ENCODE measurements at places on chromosomes 11 and 22.

GRCh38 chr22:46620588-46621242 is 529 bp downstream of the GRAMD4 start:
- no peak for DNase-seq

GRCh38 chr11:83680321-83680720 is 394.2 kb upstream of the CCDC90B start:
- no peak for DNase-seq

DNA sequence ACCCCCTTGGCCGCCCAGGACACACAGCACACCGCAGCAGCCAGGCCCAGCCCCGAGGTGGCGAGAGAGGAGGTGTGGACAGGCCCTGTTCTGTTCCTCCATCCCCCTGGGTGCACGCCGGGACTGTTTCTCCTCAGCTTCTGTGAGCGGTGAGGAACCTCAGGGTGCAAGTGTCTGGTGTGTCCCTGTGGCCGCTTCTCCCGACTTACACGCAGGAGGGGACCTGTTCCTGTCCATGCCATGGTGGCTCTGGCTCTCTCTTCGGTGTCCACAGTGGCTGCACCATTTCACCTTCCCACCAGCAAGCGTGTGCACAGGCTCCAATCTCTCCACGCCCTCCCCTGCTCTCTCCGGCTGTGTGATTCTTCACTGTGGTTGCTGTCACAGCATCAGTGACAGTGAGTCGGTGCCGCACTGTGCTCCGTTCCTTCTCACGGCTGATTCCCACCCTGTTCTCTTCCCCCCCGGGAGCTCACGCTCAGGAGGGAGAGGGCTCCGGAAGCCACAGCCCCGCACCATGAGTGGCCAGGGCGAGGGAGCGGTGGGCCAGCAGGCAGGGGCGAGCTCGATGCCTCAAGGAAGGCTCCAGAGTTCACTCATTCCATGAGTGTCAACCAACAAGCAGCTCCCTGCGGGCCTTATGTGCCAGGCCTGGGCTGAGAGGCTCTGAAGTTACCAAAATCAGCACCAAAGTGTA is 18.6 kb upstream of the WNT7B start:
- DNase-seq = no peak

DNA sequence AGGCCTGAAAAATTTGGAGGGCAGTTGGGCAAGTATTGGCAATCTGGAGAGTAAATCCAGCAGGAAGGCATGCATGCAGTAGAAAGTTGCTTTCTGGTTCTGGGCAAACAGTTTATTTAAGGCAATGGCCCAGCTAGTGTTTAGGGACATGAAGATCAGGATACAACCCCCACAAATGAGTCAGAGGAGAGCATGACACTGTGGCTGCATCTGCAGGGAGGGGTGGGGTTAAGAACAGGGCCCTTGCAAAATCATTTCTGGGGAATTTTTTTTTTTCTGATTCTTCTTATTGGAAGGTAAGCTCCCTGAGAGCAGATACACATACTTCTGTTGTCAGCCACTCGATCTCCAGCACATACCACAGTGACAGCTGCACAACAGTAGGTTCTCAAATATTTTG is 61.1 kb downstream of the FDX1 start:
- no peak for DNase-seq

DNA sequence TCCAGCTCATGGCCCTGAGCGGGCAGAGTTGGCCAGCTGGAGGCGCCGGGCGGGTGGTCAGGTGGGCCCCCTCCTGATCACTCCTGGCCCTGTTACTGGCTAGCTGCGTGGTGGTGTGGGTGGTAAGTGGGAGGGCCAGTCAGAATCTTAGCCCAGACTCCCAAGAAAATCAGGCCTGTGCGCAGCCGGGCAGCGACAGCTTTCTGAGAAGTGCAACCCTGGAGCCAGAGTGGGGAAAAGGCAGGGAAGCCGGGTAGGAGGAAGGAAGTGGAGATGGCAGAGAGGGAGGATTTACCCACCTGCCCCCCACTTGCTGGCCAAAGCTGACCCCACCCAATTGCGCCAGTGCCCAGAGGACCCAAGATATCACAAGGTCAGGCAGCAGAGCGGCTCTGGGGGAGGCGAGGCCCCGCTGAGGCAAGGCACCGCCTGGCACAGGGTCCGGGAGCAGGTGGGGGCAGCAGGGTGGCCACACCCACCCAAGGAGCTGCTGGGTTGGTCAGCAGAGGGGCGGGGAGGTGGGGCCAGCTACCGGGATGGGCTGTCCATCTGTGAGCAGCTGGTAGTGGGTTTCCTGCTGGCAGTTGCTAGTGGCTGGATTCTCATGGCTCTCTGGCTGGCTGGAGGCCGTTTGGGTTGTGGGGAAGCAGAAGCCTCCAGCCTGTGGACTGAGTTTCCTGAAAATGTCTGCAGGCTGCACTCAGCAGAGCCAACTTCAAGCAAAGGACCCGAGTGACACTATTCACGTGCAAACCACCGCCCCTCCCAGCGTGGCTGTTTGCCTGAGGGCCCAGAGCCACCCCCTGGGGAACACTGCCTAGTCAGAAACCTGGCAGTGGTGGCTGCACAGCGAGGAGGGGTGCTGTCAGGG is 196.4 kb downstream of the IGLL1 start:
- DNase-seq = no peak

DNA sequence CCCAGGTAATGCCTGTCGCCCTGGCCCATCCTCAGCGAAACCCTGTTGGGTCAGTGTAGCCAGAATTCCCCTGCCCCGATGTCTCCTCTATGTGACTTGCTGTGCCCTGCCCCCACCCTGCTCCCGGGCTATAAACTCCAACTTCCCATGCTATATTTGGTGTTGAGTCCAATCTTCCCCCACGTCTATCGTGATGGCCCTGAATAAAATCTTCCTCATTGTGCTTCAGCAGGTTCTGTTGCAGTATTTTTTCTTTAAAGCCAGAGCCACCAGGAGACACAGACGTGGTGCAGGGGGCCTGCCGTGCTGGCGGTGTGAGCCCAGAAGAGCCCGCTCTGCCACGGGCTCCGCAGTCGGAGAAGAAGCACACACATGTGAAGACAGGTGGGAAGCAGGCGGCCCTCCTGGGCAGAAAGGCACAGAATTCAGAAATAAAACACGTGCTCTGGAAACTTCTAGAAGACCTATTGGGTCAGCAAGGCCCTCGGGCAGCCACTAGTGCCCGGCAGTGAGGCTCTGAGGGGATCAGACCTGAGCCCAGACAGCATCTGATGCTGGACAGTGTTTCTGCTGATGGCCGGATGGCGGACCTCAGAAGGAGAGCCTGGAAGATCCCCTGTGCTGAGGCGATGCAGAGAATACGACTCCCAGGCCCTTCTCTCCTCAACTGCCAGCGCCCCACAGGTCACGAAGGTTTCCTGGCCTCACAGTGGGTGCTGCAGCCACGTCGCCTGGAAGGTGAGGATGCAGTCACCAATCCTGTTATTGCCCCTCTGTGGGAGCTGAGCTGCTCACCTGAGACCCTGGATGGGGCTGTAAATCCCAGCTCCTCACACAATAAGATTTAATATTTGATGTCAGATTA is 501.9 kb downstream of the BRD1 start:
- no peak for DNase-seq

DNA sequence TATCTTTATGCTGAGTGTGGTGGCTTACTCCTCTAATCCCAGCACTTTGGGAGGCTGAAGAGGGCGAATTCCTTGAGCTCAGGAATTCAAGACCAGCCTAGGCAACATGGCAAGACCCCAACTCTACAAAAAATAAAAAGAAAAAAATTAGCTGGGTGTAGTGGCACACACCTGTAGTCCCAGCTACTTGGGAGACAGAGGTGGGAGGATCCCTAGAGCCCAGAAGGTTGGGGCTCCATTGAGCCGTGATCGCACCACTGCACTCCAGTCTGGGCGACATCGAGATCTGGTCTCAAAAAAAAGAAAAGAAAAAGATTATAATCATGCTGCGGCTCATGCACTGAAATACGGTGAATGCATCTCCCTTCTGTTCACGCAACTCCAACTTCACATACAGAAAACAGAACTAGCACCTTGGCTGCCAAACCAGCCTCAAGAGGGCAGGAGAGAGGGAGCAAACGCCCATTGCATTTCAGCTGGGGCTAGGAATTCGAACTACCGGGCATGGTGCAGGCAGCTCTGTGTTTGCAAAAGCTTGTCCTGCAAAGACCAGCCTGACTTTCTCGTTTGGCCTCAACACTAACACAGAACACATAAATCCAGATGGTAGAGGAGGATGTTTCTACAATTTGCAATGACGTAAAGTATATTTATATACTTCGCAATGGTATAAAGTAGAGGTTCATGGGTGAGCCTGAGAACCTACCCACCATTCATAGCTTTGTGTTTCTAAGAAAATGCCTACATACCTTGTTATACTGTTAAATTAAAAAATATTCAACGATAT is 6.3 kb upstream of the SYNGR1 start:
- DNase-seq = peak; percentile 22

DNA sequence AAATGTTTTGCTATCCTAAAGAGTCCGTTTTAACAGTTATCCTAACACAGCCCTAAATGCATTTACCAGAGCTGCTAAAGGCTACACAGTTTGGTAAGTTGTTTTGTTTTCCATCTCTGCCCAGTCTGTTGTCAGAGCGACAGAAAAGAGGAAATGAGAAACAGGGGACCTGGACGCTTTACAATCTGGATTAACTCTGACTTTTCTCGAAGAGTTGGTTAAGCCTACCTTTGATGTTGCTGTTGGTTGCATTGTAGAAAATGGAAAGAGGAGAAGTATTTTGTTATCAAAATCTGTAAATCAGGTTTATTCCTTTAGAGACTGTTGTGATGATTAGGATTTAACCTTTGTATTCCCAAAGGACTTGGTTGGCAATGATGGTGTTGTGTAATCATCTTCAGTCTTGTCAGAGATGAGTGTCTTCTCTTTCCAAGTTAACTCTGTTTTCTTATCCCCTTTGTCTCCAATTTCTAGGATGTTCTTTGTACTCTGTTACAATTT is 481 bp downstream of the ANGPTL5 start:
- DNase-seq = no peak

Data from GM12864 (cell line).